ENCODE measurements at places on chromosomes 11 and 22. TPM values are rescaled to one million over a fixed set of nuclear protein-coding genes. Genes with fewer than 3 reads are reported as not detected.

DNA sequence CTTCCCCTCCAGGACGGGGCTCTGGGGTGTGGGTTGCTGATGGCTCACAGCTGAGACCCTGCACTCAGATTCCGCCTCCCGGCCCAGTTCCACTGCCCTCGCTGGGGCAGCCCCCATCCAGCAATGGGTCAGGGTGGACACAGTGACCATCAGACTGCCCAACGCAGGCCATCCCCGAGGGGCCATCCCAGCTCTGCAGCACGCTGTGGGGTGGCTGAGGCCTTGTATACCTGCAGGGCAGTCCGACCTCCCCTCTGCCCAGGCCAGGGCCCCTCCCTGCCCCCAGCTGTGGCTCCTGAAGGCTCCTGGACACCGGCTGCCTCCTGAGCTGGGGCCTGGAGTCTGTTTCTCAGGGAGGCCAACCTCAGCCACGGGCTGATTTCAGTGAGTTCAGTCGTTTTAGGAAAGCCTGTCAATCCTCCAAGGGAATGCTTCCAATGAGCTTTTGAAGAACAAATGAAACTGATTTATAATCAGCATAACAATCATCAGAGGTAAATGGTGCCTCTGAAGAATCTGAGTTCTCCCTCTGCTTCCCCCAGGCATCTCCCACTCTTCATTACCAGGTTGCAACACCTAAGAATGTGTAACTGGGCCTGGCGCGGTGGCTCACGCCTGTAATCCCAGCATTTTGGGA lies 95.1 kb downstream of the CELSR1 start:
- no peak for DNase-seq

Gene OR52I1
- not detected for total RNA-seq

Gene ZDHHC13
- total RNA-seq = 20.0 TPM

Gene BTBD18
- total RNA-seq = not detected

DNA sequence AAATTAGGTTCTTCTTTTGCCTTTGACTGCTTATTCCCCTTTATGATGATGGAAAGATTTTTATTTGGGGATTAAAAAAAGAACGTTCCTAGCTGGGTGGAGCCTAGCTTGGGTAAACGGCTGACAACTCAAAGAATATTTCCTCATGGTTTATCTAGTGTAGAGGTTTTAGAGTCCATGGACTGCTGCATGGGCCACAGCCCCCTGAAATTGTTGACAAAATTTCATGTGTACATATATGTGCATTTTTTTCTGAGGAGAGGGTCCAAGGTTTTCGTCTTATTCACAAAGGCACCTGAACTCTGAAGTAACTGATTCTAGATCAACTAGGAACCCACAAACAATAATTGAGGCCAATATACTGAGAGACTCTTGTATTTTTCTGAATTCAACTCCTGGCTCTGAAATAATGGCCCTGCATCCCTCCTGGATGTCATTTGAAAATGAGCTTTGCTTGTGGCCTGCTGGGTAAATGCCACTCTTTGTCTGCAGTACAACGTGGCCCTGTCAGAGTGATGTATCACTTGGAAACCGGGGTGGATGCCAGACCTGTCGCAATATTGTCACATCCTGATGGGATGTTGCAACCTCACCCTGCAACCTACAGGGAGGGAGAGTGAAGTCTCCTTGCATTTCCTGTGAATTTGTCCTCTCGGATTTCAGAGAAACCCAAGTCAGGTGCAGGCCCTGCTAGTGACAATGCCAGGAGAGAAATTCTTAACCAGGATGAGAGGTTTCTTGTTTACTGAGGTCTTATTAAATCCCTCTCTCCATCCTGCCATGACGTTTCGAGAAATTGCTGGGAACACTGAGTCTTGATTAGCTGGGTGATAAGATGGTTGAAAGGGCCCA lies 33.8 kb downstream of the EHF start:
- DNase-seq = peak; percentile 28

- peak; percentile 59 for DNase-seq
These were observed 437.8 kb upstream of the CCDC90B start for GRCh38 chr11:83723999-83724398.

- no peak for DNase-seq
These were observed 26.7 kb downstream of the CD44 start for GRCh38 chr11:35165423-35166368.

- no peak for DNase-seq
These were observed 124.6 kb downstream of the ABTB2 start for GRCh38 chr11:34233215-34233614.

- DNase-seq = no peak
These were observed 141.3 kb downstream of the NAV2 start for GRCh38 chr11:19853920-19854319.

DNA sequence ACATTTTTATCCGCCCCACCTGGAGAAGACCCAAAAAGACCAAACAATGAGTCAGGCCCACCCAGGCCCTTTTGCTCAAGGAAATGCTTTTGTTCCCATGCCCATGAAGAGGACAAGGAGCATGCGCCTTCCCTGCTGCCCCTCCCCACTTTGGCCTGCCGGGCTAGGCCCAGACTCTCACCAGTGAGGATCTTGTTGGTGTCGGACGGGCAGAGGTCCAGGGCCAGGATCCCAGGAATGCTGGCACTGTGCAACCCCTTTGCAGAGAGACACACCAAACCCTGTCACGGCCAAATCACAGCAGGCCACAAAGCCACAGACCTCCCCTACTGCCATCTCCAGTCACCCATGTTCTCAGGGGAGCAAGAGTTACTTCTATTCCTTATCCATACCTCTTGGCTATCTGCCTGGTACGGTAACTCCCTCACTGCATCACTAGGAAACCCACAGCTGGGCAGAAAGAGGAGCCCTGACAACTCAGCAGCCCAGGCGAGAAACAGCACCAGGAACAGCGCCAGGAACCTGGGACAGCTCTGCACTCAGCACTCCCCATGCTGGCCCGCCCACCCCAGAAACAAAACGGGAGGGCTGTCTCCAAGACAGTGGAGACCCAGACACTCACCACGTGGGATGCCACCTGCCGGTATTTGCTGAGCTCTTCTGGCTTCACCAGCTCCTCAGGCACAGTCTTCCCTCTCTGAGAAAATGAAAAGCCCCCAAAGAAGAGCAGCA lies 5.5 kb downstream of the PRPF19 start:
- DNase-seq = no peak

DNA sequence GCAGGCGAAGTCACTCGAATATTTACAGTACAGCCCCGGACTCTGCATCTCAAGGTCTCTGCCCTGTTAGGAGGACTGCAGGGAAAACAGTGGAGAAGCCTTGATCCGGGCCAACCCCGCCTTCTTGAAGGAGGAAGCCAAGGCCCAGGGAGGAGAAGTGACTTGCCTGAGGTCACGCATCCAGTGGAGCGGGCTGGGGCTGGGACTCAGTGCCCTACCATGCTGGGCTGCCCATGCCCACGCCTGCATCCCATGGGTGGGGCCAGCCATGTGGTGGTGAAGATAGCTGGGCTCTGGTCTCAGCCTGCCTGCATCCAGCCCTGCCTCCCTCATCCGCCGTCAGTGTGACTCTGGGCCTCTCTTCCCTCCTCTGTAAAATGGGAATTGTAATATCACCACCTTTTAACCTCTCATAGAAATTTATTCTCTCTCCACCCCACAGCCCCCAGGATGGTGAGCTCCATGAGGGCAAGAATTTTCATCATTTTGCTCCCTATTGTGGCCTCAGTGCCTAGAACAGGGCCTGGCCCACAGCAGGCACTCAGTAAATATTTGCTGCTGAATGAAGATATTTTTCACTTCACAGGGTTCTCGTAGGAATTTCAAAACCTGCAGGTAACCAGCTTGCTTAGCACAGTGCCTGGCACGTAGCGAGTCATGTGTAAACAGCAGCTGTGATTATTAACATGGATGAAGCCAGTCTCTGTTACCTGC lies 57.3 kb downstream of the OTOG start:
- no peak for DNase-seq

Gene BACE1
- 18.6 TPM for total RNA-seq

DNA sequence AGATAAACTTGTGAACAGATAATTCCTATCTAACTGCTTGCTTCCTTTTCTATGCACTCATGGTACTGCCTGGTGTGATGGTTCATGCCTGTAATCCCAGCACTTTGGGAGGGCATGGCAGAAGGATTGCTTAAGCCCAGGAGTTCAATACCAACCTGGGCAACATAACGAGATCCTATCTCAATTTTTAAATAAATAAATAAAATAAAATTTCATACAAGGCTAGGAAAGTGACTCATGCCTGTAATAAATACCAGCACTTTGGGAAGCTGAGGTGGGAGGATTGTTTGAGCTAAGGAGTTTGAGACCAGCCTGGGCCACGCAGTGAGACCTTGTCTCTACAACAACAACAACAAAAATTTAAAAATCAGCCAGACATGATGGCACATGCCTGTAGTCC lies 166.6 kb downstream of the COMMD9 start:
- DNase-seq = no peak

- no peak for DNase-seq
These were observed 547.0 kb downstream of the TBC1D22A start for GRCh38 chr22:47309476-47309875.

Gene SLC22A8
- total RNA-seq = not detected

DNA sequence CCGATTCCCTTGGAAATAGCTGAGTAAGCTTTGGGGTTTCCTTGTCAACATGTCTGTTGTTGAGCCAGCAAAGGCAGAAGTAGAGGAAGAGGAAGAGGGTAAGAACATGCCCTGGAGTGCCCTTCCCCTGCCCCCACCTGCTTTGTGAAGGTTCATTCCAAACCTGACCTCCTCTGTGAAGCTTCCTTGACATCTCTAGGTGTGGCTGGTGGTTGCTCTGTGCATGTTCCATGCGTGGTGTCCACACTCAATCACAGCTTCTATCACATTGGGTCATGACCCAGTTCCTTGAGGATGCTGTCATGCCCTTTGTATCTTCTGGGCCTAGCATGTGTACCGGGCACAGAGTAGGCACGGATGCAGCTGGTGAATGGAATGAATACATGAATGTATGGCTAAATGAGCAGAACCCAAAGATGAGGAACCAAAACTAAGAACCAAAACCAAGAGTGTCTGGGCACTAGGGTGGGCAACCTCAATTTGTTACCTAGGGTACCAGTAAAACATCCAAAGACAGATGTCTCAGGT lies 23.7 kb upstream of the FXYD6 start:
- no peak for DNase-seq

DNA sequence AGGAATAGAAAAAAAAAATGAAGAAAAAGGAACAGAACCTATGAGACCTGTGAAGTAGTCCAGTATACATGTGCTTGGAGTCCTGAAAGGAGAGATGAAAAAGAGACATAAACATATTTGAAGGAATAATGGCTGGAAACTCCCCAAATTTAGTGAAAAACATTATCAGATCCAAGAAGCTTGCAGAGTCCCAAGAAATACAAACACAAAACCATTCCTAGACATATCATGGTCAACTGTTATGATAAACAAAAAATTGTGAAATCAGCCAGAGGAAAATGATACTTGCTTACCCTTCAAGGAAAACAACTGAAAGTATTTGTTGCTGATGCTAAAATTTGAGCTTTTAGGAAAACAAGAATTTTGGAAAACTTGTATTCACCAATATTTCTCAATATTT lies 250.1 kb downstream of the DDX10 start:
- peak; percentile 63 for DNase-seq

DNA sequence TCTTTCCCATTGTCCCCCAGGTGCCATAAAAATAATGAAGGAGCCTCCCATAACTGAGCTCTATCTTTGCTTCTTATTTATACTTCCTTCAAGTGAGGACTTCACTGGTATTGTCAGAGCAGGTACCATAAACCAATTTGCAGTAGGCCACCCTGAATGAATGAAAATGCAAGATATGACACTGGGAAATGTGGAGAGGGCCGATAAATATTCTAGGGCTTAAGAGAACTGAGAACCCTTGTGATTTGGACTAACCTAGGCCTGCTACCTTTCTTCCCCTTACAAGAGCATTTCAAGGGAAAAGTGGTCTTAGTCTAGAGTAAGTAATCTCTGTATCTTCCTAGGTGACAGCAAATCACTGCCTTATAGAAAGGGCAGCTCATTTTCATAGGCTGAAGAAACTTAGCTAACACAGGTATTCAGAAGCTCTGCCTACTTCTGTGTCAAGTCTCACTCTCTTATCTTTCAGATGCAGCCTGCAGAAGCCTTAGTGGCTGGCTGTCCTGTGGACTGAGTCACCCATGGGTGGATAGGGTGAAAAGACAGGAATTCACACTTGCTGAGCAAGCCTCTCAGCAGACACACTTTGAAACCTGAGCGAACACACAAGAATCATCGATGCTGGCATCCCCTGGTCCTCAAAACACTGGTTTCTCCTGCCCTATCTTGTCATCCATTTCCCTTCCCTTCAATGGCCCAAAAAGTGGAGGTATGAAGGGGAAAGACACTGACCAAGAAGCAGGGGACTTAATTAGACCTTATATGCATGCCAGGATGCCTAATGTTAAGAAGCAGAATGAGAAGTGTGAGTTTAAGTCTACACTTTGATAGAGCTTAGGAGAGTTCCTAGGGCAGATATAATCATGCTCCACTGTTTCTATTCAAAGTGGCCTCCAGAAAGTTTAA lies 15.2 kb downstream of the NRIP3 start:
- no peak for DNase-seq

- DNase-seq = no peak
These were observed 14.2 kb downstream of the F2 start for GRCh38 chr11:46733234-46733633.

- no peak for DNase-seq
These were observed 61.6 kb upstream of the EIF3D start for GRCh38 chr22:36590441-36591056.

Gene CHST1
- 2.4 TPM for total RNA-seq

Gene TEX54
- not detected for total RNA-seq

DNA sequence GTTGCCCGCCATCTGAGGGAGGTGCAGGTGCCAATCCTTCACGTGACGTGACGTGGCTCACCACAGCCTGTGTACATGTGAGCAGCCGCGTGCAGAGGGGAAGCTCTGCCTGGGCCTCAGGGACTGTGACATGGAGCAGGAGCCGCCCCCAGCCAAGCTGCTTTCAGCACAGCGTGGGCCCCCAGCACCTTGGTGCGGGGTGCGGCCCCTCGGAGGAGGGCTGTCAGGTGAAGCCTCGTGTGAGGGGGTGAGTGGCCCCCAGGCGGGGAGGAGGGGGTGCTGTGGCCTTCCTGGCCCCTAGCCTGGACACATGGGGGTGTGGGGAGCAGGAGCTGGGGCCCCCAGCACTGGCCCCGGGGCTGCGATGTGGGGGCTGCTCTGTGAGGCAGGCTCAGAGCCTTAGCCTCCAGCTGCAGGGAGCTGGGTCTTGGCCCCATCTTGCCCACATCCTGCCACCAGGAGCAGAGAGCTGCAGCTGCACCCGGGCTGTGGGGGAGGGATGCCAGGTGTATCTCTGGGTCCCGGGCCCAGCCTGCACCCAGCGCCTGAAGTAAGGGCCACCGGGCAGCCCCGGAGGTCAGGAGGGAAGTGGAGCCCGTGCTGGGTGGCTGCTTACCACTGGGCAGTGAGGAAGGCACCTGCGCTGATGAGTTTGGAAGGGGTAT lies at the start of gene ADORA2A:
Gene ADORA2A (plus strand): TSS at position 100 of the 665 bp plus-strand sequence. CDS start 5,806 bp downstream, outside the sequence.
- no peak for DNase-seq

Gene PTPRCAP
- total RNA-seq = 13.7 TPM

DNA sequence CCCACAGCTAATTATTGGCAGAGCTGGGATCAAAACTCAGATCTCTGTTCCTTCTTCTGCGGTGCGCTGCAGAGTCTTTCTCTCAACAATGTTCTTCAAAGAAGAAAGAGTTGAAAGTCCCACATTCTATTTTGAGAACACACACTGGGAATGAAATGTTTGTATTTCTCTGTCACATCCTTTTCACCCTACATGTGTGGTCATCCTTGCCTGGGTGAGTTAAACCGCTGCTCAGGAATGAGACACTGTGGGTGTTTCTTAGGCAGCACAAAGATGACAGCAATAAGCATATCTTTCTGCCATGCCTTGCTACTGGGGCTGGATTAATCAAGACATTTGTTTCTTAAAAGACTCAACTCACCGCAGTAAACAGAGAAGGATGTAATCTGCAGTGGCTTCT lies 222.6 kb downstream of the LARGE1 start:
- DNase-seq = peak; percentile 48

Gene DNAJB7
- total RNA-seq = not detected

- DNase-seq = no peak
These were observed 75.4 kb downstream of the TRIM29 start for GRCh38 chr11:120062561-120062930.

Measured in lung (tissue), 17 donors.